ENCODE measurements at places on chromosomes 12 and 14.
A peak's percentile ranks its signal among the peaks of the same experiment; 100 is the strongest.

- DNase-seq = no peak
These were observed 42.2 kb downstream of the CSRP2 start for GRCh38 chr12:76836633-76837032.

- DNase-seq = no peak
These were observed 304.4 kb downstream of the DUSP6 start for GRCh38 chr12:89047856-89048418.

GRCh38 chr12:16407346-16407745 lies 59.9 kb downstream of the MGST1 start:
- no peak for DNase-seq

- no peak for DNase-seq
These were observed 848 bp downstream of the CTDSP2 start for GRCh38 chr12:57845478-57846284.

GRCh38 chr14:97270308-97270707 lies 473.1 kb downstream of the VRK1 start:
- no peak for DNase-seq

DNA sequence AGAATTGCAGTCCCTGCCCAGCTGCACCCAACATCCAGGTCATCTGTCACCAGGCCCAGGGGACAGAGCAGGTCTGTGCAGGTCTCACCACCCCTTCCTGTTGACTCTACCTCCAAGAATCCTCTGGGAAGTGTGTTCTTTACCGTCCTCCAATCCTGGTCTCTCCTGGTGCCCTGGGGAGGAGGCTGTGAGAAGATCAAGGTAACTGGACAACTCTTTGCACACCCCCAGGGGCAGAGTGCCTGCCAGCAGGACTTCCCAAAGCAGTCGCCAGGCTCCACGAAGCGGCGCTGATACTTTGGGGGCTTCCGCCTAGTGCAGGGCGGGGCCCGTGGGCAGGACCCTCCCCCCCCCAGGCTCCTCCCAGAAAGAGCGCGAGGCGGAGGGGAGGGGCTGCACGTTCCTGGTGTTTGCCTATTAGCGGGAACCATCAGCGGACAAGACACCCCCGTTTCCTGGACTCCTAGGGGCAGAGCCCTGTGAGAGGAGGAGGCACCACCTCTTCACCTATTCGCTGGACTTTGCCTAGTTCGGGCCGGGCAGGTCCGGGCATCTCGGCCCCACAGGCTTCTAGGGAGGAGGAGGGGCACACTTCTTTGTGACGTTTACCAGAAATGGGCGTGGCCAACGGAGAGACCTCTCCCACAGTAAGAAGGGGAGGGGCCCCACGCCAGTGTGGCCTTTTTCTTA lies 918.0 kb downstream of the AACS start:
- DNase-seq = no peak

DNA sequence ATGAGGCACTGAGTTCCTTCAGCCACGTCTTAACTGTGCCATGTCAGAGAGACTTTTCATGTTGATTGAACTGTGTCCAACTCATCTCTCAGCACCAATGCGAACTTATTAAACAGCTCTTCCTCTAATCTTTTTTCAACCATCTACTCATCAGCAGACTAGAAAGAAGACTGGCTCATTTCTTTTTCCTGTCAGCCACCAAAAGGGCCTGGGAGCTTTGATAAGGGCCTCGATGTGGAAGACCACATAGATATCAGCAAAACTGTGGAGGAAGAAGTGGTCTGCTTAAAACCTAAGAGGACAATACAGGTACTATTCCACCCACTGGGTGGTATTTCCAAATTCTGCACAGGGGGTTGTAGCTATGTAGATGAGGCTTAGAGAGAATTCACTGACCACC lies 3.6 kb upstream of the PLXNC1 start:
- DNase-seq = no peak

DNA sequence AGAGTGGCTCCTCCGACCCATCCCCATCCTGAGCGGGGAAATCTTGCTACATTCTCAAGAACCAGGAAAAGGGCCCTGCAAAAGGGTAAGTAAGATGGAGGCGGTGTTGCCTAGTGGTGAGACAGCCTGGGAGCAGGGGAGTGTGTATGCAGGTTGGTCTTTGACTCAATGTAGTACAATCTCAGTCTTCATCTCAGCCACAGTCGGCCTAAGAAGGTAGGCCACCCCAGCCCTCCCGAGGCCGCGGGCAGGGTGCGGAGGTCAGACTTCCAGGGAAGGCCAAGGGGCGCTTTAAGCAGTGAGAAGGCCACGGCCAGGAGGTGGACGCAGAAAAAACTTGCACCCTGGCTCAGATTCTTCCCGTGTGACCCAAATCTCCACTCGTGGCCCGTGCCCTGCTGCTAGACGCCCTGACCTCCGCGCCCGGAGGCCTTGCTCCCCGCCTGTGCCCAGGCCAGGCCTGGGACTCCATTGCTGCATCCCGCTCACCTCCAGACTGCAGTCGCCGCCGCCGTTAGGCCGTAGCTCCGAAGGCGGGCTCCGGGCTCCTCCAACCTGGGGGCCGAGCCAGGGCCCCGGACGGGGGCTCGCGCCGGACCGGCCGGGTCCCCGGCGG lies 435 bp downstream of the FOXM1 start:
- no peak for DNase-seq

DNA sequence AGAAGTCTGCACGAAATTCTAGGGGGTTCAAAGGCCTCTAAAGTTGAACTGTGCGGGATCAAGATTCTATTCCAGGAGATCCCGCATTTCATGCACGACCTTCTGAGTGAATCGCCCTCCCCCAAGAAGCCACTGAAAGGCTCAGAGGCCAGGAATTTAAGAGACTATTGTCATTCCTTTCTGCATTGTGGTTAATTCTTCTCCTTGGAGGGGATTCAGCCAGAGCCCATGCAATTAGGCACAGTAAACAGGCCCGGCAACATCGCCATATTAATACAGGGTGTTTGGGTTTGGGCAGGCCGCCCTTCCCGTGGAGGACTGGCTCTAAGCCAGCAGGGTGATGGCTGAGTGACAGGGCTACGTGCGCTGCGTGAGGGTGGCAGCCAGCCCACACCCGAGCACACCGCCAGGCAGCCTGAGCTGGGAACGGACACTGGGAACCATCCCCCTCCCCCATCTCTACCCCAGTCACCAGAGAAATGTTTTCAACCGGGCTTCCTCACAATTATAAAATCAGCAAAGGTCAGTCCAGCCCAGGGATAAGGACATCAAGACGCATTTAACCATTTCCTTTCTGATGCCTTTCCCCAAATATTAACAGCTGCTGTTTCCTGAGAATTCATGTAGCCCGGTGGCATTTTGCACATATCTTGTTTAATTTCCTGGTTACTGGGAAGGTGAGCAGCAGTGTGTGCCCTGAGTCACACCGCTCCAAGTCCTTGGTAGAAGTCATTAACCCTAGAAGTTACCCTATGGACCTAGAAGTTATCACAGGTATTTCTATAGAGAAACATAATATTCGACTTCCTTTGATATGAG lies 12.5 kb downstream of the EGLN3 start:
- DNase-seq = no peak

DNA sequence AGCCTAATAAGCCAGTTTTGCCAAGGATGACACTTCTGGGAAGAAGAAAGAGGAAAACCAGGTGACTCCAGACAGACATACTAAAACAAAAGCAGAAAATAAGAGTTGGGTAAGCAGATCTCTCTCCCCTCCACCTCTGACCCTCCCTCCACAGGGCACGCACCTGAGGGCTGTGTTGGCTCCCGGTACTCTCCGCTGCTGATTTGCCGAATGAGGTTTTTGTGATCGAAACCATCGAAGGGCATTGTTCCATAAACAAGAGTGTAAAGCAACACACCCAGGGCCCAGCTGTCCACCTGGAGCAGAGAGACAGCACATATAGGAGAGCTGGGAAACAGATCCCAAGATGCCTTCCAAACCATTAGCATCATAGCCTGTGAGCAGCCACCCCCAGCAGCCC lies 68.1 kb downstream of the NUAK1 start:
- no peak for DNase-seq

GRCh38 chr12:1504304-1504894 lies 90.0 kb downstream of the FBXL14 start:
- peak; percentile 13 for DNase-seq

DNA sequence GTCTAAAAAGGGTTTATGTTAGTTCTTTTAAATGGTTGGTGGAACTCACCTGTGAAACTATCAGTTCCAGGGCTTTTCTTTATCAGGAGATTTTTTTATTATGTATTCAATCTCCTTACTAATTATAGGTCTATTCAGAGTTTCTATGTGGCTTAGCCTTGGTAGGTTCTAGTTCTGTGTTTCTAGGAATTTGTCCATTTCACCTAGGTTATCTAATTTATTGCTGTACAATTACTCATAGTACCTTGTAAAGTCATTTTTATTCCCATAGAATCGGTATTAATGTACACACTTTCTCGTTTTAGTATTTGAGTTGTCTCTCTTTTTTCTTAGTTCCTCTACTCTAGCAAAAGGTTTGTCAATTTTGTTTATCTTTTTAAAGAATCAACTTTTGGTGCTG lies 59.0 kb downstream of the BORCS5 start:
- no peak for DNase-seq

DNA sequence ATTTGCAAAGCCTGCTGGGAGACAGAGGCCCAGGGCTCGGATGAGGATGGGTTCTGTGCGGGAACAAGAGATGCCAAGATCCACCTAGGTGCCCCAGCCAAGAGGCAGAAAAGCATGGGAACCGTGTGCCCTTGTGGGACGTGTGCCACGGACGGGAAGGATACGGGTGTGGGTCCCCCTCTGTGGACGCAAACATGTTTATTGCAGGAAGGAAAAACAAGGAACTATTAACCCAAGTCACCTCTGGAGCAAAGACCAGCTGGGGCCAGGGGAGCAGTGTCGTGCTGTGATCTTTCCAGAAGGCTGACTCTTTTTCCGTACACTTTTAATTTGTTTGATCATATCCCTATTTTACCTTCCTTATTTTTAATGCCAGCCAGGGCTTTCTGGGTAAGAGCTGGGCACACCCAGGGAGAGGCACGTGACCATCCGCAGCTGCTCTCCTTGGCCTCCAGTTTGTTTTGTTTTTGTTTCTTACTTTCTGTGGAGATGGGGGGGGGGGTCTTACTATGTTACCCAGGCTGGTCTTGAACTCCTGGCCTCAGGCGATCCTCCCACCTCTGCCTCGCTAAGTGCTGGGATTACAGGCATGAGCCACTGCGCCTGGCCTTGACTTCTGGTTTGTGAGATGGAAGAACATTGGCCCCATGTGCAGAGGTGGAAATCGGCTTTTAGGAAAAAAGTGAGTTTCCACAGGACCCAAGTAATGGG lies 20.7 kb downstream of the SCARB1 start:
- no peak for DNase-seq

DNA sequence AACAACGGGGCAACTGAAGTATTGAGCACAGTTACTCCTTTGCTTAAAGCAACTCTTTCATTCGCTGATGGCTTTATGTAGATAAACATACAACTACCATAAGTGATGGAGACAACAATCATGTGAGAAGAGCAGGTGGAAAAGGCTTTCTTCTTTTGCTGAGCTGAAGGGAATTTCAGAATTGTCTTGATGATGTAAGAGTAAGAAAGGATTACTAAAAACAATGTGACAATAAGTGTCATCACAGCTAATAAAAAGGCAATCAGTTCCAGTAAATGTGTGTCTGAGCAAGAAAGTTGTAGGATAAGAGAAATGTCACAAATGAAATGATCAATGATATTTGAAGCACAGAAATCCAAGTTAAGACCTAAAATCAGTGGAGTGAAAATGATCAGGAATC lies 647 bp downstream of the OR6C70 start:
- DNase-seq = no peak

- DNase-seq = no peak
These were observed 213.4 kb downstream of the VRK1 start for GRCh38 chr14:97010491-97011160.

DNA sequence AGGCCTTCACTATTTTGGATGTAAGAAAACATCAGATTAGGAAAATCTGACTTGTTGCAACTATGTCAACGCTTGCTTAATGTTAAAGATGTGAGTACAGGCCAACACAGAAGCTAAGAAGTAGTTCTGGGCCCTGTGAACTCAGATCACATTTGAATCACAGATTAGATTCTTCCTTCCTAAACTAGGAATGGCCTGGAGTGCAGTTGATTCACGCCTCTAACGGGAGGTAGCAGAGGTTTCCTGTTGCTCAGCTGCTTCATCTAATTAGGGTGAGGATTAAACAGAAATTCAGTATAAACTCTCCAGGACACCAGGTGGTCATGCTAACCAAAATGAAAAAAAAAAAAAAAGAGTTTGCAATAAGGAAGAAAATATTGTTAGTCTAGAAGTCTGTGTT lies 314.3 kb downstream of the TRHDE start:
- no peak for DNase-seq

DNA sequence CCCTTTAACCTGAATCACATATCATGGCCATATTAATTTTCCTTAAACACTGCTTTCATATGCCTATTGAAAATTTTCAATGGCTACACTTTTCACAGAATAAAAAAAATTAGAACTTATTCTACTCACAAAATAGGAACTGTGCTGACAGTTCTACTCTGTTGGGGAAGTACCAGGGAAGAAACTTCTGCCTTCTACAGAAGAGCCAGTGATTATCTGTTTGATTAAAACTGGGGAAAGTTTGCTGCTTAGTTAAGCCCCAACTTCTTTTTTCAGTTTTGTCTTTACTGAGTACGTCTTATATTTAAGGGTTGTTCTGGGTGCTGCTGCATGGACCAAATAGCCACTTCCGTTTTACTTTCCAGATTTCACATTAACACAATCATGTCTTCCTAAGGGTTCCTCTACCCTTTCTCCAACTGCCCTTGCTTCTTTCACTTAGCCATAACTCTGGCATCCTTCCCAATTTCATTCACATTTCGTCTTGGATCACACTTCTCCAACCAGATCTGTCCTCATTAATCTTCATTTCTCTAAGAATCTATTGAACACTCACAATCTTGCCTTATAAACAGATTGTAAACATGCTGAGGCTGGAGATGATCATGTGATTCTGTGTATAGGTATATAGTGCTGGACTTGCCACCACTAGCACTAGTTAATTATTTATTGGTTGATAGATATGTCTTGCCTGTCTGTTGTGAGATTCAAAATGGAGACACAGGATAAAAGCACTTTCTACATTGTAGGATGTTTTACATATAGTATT lies 1.9 kb upstream of the SEL1L start:
- no peak for DNase-seq

- no peak for DNase-seq
These were observed 14.7 kb downstream of the CPSF6 start for GRCh38 chr12:69254046-69254445.

GRCh38 chr12:76310110-76310509 lies 38.1 kb downstream of the BBS10 start:
- DNase-seq = no peak

DNA sequence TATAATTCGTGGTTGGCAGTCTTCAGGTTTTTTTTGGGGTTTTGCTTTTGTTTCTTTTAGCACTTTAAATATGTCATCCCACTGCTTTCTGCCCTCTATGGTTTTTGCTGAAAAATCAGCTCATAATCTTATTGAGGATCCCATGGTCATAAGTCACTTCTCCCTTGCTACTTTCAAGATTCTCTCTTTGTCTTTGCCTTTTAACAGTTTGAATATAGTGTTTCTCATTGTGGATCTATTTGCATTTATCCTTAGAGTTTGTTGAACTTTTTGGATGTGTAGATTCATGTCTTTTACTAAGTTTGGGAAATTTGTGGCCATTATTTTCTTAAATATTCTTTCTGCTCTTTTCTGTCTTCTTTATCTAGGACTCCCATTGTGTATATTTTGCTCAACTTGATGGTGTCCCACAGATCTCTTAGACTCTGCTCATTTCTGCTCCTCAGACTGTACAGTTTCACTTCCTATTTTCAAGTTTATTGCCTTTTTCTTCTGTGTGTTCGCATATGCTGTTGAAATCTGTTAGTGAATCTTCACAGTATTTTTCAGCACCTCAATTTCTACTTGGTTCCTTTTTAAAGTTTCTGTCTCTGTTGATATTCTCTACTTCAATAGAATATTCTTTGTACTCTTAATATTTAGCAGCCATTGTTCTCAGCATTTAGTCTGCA lies 70.8 kb downstream of the WNK1 start:
- DNase-seq = peak; percentile 48

GRCh38 chr12:2173971-2174370 lies 121.2 kb downstream of the CACNA1C start:
- no peak for DNase-seq

Data from GF-D8 (cell line).